Bone marrow (tissue), 2 donors: ENCODE measurements at places on chromosomes 6 and 20.

DNA sequence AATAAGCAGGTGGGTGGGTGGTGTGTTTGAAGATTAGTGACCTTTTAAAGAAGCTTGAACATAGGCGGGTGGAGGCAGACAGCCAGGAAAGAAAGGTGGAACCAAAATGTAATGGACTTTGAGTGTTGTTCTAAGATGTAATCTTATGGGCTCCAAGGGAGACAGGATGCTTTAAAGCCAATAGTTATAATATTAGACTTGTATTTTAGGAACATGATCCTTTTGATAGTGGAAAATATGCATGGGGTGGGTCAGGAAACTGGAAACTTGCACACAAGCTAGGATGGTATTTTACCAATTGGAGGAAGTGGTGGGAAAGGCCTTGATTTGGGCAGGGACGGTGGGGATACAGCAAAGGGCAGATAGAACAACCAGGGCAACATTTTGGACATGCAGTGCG lies 151.8 kb upstream of the PDE7B start:
- DNase-seq, result no peak

DNA sequence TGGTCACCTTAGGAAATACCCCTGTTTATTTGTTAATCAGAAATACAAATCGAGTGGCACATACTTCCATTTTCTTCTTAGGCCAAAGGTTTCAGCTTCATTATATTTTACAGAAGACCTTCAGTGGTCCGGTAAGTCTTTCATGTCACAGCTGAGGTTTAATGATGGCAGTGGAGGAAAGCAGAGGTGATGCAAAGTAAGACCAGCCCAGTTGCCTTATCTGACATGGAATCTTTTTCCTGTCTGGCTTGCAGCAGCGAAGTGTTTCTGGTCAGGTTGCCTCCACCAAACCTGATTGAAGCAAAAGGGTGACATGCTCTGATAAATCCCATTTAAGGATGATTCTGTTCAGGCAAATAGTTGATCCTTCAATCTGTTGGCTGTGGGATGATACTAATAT lies 100.0 kb downstream of the PRDM1 start:
- DNase-seq, result no peak

DNA sequence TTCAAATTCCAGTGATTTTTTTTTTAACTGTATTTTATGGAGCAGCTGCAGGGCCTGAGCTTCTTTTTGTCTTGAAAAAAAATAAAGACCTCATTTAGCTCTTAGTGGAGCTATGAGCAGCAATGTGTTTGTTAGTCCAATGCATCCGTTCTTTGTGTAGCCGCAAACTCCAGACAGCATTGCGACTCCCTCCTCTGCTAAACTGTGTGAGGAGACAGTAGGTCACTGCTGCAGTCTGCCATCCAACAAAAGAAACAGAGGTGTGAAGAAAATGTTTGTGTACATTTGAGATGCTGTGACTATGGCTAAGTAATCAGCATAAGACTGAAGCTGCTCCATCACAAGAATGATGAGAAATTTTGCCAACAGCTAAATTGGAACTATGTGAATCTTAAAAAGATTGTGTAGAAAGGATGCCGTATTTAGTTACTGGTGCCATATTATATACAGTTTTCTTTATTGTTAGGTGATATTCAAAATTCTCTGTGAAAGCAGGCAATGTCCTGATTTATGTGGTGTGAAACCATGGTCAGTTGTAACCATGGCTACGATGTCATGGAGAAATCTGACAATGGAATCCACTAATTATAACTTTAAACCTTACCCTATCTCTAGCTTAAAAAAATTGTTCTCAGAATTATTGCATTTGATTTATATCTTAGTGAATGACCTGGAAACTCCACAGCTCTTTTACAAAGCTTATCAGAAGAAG lies 428.8 kb upstream of the EPHA7 start:
- no peak for DNase-seq

GRCh38 chr6:15427331-15428070 lies 181.6 kb downstream of the JARID2 start:
- no peak for DNase-seq

DNA sequence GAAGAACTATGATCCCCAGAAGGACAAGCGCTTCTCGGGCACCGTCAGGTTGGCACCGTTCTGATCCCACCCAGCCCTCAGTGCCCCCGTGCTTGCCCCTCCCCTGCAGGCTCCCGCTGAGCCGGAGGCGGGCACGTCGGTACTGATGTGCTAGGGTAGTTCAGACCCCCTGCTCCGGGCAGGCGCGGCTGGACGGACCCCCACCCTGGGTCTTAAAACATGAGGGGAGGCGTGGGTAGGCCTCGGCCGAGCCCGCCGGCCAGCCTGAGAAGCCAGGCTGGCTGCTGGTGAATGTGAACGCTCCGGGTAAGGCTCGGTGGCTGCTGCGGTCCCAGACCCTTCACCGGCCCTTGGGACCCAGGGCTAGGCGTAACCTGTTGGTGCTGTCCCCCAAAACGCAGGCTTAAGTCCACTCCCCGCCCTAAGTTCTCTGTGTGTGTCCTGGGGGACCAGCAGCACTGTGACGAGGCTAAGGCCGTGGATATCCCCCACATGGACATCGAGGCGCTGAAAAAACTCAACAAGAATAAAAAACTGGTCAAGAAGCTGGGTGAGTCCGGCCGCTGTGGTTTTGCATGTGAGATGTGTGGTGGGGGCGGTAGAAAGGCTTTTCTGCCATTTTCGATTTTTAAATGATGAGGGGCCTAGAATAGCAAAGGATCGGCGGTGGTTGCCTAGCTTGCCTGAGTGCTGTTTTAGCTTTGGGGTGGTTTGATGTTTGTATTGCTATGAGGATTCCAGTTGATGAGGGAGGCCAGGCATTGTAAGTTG lies 964 bp downstream of the RPL10A start:
- DNase-seq, result no peak

GRCh38 chr6:123042401-123042800 lies 46.4 kb downstream of the CLVS2 start:
- DNase-seq, result no peak

- no peak for DNase-seq
These were observed 94.5 kb upstream of the FOXP4 start for GRCh38 chr6:41451515-41452163.

- DNase-seq, result no peak
These were observed 28.2 kb upstream of the FABP7 start for GRCh38 chr6:122751326-122751725.

DNA sequence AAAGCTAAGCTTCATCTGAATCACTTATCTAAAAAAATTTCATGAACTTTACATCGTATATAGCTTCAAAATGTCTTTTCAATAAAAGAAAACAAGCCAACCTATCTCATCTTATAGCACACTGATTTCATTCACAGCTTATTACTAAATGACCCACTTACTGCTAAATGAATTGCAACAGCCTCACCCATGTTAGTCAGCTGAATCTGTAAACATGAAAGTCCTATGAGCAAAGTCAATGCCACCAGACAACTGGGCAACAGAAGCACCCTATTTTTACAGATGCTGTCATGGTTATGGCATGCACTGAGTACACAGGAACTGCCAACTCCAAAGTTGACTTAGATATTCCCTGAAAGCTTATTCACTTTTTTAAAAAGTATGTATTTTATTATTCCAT lies 41.2 kb upstream of the DST start:
- no peak for DNase-seq

GRCh38 chr6:166520905-166521834 lies 65.3 kb downstream of the RAMACL start:
- DNase-seq, result no peak

- DNase-seq, result peak; percentile 66
These were observed 91.4 kb upstream of the NEDD9 start for GRCh38 chr6:11323666-11324452.

- DNase-seq, result no peak
These were observed 42.3 kb upstream of the MRPS10 start for GRCh38 chr6:42259841-42260395.

GRCh38 chr6:154479771-154480639 lies 30.5 kb downstream of the CNKSR3 start:
- DNase-seq, result no peak

DNA sequence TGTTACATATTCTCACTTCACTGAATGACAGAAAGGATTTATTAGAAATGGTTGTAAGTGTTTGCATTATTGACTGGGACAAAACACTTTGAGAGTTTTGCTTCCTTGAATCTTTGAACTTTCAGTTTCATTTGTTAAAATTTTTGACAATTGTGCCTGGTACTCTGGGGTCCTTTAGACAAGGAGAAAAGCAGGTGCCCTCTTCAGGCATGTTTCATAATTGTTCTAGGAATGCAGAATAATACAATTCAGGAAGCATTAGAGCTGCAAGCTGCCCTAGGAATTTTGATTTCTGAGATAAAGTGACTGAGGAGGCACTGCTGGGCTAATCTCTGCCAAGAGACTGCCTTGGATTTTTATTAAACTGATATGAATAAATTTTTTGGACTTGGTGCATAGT lies 49.7 kb downstream of the TOP1 start:
- peak; percentile 77 for DNase-seq

GRCh38 chr6:53813096-53813495 lies 18.3 kb downstream of the LRRC1 start:
- no peak for DNase-seq

GRCh38 chr6:156944412-156944811 lies 167.2 kb downstream of the ARID1B start:
- DNase-seq, result no peak

GRCh38 chr6:30154709-30155519 lies 6.1 kb downstream of the TRIM10 start:
- no peak for DNase-seq

- no peak for DNase-seq
These were observed 191.2 kb upstream of the TCF21 start for GRCh38 chr6:133697666-133698065.

DNA sequence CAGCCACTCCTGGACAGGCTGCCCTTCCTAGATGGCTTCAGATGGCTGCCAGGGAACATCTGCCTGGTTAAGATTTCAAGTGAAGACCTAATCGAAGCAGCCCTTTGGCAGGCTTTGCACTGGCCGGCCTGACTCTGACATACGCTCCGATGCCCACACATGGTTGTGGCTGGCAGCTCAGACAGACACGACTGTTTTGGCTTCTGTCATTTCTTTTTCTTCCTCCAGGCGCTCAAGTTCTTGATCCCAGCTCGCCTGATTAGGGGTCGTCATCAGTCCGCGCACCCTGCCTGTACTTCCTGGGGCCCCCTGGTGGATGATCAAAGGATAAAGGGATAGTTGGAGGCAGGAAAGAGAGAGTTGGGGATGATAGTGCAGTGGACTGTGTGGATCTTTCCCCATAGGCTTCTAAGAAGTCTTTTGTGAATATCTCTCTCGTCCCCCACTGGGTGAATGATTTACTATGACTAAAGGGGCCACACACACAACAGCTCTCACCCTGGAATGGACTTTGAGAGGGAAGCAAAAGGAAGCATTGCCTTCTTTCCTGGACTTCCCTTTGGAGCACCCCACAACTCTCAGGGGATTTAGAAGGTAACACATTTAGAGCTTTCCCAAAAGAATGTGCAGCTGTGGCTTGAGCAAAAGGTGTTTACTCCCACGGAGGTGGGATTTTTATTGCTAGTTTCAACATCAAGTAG lies 21.4 kb upstream of the TRAM2 start:
- DNase-seq, result no peak

GRCh38 chr20:57244221-57244585 lies 22.2 kb downstream of the BMP7 start:
- no peak for DNase-seq

DNA sequence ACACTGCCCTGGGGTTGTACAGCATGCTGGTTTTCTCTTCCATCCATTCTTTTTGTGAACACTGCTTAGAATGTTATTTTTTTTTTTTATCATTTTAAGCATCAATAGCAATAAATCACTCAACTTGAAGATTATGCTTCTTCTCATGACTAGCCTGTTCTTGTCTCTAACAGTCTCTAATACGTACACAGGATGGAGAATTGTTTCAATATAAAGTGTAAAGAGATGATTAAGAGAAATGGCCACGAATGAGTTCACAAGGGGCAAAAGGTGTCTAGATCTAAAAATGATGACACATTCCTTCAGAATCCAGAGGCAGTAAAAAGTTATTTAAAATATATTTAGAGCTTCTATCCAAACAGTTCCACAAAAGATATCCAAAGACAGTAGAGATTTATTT lies 390.2 kb downstream of the HDGFL1 start:
- no peak for DNase-seq
